NCI-H1436 treated with DMSO at 0.1 percent for 48 hours (cell line): ENCODE measurements at places on chromosomes 7 and 10.

DNA sequence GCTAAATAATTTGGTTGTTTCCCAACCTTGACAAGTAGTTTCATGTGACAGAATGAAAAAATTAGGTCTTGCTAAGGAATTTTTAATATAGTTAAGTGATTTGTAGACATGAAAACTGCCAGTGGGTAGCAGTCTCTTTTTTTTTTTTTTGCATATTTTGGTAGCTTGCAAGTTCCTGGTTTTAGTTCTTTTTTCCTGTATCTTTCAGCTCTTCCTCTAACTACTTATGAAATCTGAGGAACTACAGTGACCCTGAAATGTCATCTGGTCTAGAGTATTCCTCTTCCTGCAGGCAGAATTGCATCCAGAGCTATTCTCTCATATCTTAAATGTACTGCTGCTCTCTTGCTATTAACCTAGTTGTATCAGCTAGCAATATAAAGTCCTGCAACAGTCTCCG, 160.4 kb downstream of the HDAC9 start:
- DNase-seq = no peak

GRCh38 chr7:157890921-157891401, 554.2 kb downstream of the DNAJB6 start:
- DNase-seq = no peak

- DNase-seq = no peak
Measured at GRCh38 chr7:1348096-1348822, 111.0 kb downstream of the MICALL2 start.

- DNase-seq = no peak
Measured at GRCh38 chr7:18903695-18904094, 213.7 kb downstream of the TWIST1 start.

- no peak for DNase-seq
Measured at GRCh38 chr10:110840225-110840922, 31.4 kb upstream of the PDCD4 start.

- no peak for DNase-seq
Measured at GRCh38 chr10:80068270-80068669, 10.2 kb upstream of the TMEM254 start.

- DNase-seq = no peak
Measured at GRCh38 chr7:35817930-35818329, 17.1 kb downstream of the SEPTIN7 start.

DNA sequence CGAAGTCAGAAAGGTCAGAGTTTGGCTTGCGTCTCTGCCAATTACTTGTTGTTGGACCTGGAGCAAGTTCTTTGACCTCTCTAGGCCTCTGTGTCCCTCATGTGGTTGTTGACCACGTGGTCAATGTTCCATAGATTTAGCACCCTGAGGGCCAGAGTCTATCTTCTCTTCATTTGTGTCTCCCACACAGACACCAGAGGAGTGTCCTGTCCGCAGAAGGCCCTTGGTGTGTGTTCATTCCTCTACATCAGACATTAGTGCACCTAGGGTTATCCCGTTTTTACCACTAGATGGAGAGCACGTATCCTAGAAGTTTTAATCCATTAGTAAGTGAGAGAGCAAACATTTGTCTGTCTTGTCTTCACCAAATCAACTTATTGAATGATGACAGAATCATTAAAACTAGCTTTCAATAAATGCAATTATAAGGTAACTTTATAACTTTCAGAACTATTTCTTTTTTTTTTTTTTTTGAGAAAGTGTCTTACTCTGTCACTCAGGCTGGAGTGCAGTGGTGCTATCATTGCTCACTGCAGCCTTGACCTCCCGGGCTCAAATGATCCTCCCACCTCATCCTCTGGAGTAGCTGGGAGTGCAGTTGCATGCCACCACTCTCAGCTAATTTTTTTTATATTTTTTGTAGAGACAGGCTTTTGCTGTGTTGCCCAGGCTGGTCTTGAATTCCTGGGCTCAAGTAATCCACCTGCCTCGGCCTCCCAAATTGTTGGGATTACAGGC, 122.5 kb upstream of the ANKRD1 start:
- DNase-seq = no peak

GRCh38 chr7:143360788-143361551, 1.5 kb downstream of the FAM131B start:
- no peak for DNase-seq

DNA sequence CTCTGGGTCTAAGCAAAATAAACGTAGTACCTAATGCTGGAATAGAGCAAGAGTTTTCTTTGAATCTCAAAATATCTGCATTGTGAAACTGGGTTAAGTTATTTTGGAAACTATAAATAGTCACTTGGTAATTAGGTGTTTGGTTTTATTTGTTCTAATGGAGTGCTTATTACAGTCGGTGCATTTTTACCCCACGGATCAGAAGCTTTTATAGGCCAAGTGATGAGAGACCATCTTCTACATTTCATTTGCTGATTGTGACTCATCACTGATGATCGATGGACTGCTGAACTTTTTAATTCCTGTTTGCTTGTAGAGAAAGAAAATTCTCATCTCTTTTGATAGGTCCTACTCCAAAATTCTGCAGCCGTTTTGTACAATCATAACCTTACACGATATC, 28.2 kb downstream of the MGMT start:
- DNase-seq = no peak
